ENCODE measurements at places on chromosomes 7 and 10.

DNA sequence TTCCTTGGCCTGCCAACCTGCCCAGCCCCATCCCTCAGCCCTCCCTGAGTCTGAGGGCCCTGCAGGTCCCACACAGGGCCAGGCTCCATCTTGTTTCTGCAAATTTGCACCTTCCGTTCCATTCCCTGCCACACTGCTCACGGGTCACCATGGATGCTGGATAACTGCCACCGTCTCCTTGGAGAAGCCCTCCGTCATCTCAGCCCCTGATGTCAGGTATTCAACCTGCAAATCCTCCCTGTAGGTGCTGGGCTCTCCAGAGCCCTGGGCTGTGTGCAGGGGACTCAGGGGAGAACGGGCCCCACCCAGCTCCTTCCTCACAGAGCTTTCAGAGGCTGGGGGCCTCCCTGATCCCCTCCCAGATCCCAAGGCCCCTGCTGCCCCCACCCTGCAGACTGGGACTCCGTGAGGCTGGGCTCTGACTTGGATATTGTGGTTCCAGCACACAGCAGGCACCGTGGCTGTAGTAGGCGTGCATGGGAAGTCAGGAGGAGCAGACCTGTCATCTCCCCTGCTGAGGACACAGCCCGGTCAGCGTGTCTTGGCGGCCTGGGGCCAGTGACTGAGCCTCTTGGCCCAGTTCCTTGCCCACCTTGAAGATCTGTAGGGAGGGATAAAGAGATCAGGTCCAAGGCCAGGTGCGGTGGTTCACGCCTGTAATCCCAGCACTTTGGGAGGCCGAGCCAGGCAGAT lies 121.7 kb upstream of the TNRC18 start:
- DNase-seq: no peak

GRCh38 chr7:65225422-65226006 lies 148.1 kb upstream of the ZNF92 start:
- DNase-seq: no peak

- DNase-seq: no peak
Measured at GRCh38 chr7:105887569-105888189, 11.3 kb upstream of the ATXN7L1 start.

GRCh38 chr7:159108941-159109652 lies 35.6 kb downstream of the VIPR2 start:
- no peak for DNase-seq

- no peak for DNase-seq
Measured at GRCh38 chr10:29481906-29482440, 152.8 kb downstream of the SVIL start.

DNA sequence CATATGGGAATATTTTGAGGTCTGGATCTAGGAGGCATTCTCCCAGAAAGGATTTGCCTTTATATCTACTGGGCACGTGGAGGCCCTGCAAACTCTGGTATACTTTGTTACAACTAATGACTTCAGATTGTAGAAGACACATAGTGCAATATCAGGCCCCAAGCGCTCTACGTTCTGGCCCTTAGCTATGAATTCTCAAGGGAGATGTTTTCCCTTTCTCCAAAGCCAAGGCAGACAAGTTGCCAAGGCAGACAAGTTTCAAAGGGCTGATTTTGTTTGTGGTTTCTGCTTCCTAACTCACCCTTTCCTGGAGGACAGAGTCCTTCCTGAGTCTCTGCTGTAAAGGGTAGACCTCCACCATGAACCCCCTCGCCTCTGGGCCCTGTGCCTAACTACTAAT lies 99.4 kb upstream of the CTTNBP2 start:
- DNase-seq: no peak

DNA sequence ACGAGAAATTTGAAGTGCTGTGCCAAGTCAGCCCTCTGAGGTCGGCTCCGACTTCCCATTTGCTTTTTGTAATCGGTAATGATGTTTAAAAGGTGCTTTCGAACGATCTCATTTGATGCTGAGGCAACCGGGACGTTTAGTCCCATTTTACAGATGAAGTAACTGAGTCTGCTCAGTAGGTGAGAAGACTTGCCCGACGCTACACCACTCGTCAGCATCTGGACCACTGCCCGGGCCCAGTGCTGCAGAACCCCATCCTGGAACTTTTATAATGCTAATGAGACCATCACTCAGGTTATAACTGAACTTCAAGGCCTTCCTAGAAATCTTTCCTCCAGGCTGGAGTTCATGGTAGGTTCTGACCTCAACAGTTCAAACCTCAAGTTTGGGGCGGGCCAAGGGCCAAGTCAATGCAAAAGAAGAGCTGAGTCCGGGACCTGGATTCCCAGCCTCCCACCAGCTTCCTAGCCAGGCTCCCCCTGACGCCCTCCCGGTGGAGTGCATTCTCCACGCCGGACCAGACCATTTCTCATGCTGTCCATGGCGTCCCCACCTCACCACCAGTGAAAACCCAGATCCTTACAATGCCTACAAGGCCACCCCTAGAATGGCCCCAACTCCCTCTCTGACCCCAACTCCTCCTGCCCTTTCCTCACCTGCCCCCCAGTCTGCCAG lies 699 bp upstream of the PDLIM1 start:
- DNase-seq: no peak

DNA sequence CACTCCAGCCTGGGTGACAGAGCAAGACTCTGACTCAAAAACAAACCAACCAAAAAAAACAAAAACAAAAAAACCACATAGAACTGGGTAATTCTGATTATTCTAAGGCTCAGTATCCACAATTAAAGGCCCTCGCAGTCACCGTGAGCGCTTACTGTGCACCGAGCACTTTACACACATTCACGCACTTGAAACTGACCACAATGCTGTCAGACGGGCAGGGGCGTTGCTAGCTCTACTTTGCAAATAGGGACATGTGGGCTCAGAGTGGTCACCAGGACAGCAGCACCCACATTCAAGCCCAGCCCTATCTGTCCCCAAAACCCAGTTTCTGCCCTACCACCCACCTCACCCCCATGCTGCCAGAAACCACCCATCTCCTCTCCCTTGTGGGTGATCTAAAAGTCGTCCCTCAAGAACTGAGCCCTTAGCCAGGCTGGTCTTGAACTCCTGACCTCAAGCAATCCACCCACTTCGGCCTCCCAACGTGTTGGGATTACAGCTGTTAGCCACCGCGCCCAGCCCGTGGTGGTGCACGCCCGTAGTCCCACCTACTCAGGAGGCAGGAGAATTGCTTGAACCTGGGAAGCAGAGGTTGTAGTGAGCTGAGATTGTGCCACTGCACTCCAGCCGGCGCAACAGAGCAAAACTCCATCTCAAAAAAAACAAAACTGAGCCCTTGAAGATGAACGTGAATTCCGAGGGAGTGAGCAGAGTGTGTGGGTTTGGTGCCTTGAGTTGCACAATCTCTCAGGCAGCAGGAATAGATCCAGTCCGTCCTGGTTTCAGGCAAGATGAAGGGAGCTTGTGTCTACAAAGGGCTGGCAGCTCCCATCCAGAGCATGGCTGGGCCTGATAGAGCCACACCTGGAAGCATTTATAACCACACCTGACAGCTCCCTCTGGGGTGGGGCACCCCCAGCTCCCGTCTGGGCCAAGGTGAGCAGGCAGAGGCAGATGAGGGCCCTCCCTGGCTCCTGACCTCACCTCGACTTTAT lies 5.4 kb upstream of the HSPB1 start:
- DNase-seq: no peak

DNA sequence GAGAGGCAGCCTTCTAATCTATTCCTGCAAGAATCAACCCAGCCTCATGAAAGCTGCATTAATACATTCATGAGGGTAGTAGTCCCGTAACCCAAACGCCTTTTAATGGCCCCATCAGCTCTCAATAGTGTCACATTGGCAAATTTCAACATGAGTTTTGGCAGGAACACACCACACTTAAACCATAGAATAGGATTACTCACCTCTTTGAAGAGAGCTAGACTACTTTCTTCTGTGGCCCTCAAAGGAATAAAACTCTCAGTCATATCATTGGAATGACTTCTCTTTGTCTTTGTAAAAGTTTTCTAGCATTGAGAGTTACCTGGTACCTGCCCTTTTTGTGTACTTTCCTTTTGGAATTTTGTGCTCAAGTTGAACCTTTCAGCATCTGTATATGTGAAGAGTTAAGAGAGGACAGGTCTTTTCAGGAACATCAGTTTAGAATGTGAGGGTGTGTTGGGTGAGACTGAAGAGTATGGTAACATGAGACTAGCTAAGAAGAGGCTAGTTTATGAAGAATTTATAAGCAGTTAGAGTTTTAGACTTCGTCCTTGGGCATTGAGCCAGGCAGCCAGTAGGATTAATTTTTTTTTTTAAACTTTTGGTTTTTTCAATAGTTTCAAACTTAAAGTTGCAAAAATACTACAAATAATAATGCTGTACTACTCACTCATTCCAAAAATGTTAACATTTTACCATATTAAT lies 92.6 kb downstream of the MLLT10 start:
- no peak for DNase-seq

DNA sequence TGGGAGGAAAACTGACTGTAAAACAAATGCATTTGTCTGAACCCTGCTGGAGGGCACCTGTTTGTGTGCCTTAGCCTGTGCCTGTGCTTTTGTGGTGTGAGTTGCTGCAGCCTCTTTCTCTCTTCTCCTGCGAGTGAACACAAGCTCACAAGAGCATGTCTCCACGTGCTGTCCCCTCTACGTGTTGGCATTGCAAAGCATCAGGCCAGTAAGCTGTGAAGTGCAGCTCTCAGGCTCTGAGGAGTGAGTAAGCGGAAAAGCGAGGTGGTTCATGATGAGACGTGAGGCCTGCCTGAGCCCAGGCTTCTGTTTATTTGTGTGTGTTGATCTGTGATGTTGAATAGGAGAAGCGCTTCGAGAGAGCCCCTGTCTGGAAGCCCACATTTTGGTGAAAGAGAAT lies 85.6 kb upstream of the PDCD4 start:
- DNase-seq: no peak

GRCh38 chr10:55369670-55370420 lies 568.8 kb upstream of the PCDH15 start:
- no peak for DNase-seq

- DNase-seq: no peak
Measured at GRCh38 chr10:52903397-52903938, 130.9 kb upstream of the MBL2 start.

DNA sequence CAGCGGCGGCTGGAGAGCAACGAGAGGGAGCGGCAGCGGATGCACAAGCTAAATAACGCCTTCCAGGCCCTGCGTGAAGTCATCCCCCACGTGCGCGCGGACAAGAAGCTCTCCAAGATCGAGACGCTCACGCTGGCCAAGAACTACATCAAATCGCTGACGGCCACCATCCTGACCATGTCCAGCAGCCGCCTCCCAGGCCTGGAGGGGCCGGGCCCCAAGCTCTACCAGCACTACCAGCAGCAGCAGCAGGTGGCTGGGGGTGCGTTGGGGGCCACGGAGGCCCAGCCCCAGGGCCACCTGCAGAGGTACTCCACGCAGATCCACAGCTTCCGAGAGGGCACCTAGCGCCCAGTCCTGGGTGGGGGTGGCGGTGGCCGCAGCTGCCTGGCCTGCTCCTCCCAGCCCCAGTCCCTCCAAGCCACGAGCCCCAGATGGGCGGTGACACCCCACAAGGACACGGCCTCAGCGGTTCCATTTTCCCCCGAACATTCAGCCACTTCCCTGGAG lies 1.3 kb downstream of the BHLHA15 start:
- no peak for DNase-seq

DNA sequence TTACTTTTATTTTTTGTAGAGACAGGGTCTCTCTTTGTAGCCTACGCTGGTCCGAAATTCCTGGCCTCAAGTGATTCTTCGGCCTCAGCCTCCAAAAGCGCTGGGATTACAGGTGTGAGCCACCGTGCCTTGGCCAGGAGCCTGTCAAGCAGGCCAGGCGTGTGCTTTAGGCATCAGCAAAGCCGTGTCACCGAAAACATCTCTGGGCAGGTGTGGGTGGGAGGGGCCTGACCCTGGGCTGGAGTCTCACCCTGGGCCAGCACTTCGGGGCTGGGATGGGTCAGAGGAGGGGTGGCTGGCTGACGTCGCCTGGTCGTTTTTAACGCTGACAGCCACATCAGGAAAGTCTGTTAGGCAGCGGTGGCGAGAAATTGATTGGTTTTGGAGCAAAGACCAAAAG lies 80.9 kb downstream of the UNCX start:
- DNase-seq: no peak

- no peak for DNase-seq
Measured at GRCh38 chr10:5614155-5614721, 52.2 kb downstream of the ASB13 start.

DNA sequence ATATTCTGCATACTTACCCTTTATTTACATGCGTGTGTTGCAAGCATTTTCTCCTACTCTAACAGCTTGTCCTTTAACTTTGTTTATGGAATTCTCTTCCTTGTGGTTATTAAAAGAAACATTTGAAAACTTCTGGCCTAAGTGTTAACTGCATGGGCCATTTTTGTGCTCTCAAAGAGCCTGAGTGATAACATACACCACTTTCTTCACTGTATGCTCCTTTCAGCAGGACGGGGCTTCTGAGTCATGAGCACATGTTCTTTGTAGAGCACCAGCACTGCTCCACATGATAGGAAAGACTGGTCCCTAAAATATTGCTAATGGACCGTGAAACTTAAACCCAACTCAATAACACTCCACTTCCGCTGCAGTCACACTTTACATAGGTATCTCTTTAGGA lies 1093.6 kb upstream of the GHITM start:
- DNase-seq: no peak

- DNase-seq: no peak
Measured at GRCh38 chr7:151435103-151435916, 4.6 kb downstream of the CRYGN start.

DNA sequence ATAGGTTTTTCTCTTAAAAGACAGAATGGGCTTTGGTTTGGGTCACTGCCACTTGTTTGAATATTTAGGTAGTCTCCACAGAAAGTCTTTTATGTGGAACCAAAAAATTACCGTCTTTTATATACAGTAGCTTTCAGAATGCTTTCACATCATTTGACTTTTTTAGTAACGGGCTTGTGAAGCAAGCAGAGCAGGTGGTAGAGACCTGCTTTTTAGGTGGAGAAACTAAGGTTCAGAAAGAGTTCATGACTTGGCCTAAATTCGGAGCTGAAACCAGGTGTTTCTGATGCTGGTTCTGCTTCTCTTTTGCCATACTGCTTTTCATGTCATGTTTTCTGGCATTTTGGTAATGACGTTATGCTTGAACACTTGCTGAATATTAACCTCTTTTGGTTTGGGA lies 36.3 kb downstream of the GARS1 start:
- no peak for DNase-seq

- peak; percentile 70 for DNase-seq
Measured at GRCh38 chr10:128011059-128011979, 104.4 kb downstream of the PTPRE start.

- DNase-seq: no peak
Measured at GRCh38 chr7:99409192-99409572, 413 bp downstream of the BUD31 start.

GRCh38 chr10:61990761-61991135 lies 89.2 kb downstream of the ARID5B start:
- no peak for DNase-seq

DNA sequence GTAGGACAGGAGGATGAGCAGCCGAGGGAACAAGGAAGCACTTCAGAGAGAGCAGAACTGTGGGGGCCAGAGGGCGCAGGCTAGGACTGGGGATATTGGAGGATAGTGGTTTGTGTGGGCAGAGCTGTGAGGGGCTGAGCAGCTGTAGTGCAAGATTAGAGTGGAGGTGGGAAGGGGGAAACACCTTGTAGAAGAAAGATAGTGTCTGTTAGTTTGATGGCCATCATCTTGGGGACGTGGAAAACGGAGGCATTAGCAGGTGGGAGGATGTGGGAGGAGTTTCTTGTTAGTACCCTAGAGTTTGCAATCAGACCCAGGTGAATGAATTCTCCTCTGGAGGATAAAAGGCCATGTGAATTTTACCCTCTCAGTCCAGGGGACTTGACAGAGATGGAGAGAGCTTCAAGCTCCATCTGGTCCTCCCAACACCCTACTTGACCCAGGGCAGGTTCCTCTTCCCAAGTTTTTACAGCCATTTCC lies 34.0 kb downstream of the PRSS2 start:
- DNase-seq: no peak
